Ascending aorta (tissue), 2 donors: ENCODE measurements at places on chromosomes 3 and 15. TPM values are rescaled to one million over a fixed set of nuclear protein-coding genes. Genes with fewer than 3 reads are reported as not detected.

- H3K4me3 ChIP-seq, result no peak overlapping the region
- DNase-seq, result no peak
- H3K27ac ChIP-seq, result no peak overlapping the region
- H3K27me3 ChIP-seq, result no peaks in the 10 kb centered on the region
Measured at GRCh38 chr15:60582370-60583036, 103.6 kb upstream of the ICE2 start.

DYNLT2B gene
- total RNA-seq, result not detected

GRCh38 chr3:111541911-111542483 lies at the start of gene CD96:
Gene CD96, plus strand, starts transcription at chr3:111542197. Its CDS starts 52 bp downstream, at chr3:111542249.
- no peak within 1 kb of the TSS for H3K27ac ChIP-seq
- H3K4me1 ChIP-seq, result no peaks in the 10 kb centered on the region
- H3K27me3 ChIP-seq, result no peaks in the 10 kb centered on the region

- H3K27me3 ChIP-seq, result no peaks in the 10 kb centered on the region
- H3K4me3 ChIP-seq, result no peak overlapping the region
- no peak overlapping the region for H3K27ac ChIP-seq
- DNase-seq, result no peak
- no peaks in the 10 kb centered on the region for H3K4me1 ChIP-seq
- no peaks in the 10 kb centered on the region for H3K36me3 ChIP-seq
Measured at GRCh38 chr3:143476965-143477640, 357.5 kb downstream of the CHST2 start.

DNA sequence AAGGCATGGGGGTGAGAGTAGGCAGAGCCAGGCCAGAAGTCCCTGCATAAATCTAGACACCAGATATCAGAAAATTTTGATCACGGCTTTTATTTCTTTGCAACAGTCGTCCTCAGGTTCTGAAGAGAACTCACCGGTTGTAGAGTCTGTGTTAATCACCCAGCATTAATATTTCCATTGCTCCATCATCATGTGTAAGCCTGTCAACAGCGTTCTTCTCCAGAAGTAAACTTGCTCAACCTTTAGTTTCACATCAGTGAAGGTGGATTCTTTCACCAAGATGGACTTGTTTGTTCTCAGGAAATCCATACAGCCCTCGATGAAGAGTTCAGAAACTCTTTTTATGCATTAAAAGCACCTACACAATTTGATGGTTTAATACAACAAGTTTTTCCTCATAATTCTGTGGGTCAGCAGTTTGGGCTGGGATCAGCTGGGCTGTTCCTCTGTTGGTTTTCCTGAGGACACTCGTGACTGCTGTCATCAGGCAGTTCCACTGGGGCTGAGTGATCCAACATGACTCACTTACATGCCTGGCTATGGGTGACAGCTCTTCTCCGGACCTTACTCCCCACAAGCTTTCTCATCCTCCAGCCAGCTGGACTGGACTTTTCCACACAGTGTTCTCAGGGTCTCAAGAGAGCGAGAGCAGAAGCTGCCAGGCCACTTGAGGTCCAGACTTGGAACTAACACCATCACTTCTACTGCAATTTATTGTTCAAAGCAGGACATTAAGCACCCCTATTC lies 303.4 kb downstream of the ZNF621 start:
- no peaks in the 10 kb centered on the region for H3K36me3 ChIP-seq
- H3K27me3 ChIP-seq, result no peaks in the 10 kb centered on the region

AMIGO3 gene
- total RNA-seq, result 0.43 TPM

DNA sequence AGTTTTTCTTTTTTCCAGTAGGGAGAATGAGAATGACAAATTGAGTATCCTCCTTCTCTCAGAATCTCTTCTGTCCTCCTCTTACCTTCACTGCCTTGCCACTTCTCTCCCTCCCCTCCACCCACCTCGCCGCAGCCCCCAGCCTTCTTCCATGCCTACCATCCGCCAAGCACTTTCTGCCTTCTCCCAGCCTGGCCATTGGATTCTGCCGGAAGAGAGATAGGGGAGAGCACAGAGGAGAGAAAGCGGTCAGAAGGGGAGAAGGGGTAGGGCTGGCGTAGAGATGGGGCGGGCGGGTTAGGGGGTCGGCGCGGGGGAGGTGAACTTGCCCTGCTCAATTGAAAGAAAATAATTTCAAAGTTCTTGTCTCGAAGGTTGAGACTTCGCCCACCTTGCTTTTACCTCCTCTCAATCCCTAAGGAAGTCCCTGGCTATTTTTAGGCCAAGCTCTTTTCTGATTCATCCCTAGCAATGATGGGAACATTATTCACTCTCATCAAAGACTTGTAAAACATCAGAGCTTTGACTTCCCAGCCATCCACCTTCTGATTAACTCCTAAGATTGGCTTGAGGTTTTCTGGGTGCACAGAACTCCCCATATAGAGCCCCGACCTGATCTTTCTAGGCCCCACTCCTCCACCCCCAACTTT lies 811 bp downstream of the C3orf52 start:
- no peaks in the 10 kb centered on the region for H3K27me3 ChIP-seq
- peaks cover 15% of the 10 kb centered on the region for H3K4me1 ChIP-seq
- H3K27ac ChIP-seq, result peak overlapping the region; percentile 74
- H3K36me3 ChIP-seq, result no peaks in the 10 kb centered on the region
- no peak for DNase-seq

ROBO1 gene
- 13.4 TPM for total RNA-seq

- DNase-seq, result no peak
- no peak overlapping the region for H3K27ac ChIP-seq
- H3K36me3 ChIP-seq, result no peaks in the 10 kb centered on the region
Measured at GRCh38 chr3:5194341-5194740, 6.8 kb downstream of the EDEM1 start.

- H3K36me3 ChIP-seq, result no peaks in the 10 kb centered on the region
- no peaks in the 10 kb centered on the region for H3K4me1 ChIP-seq
- no peak overlapping the region for H3K27ac ChIP-seq
Measured at GRCh38 chr3:9161298-9161697, 88.1 kb downstream of the SRGAP3 start.

- H3K27me3 ChIP-seq, result no peaks in the 10 kb centered on the region
- no peaks in the 10 kb centered on the region for H3K4me1 ChIP-seq
- H3K27ac ChIP-seq, result no peak overlapping the region
- H3K36me3 ChIP-seq, result no peaks in the 10 kb centered on the region
- H3K4me3 ChIP-seq, result no peak overlapping the region
- DNase-seq, result no peak
Measured at GRCh38 chr3:88195951-88196434, 46.2 kb downstream of the C3orf38 start.

GABRR3 gene
- not detected for total RNA-seq

GRCh38 chr15:32718227-32718820 lies 520 bp downstream of the GREM1 start:
- H3K36me3 ChIP-seq, result no peaks in the 10 kb centered on the region
- no peaks in the 10 kb centered on the region for H3K4me1 ChIP-seq
- DNase-seq, result no peak
- no peak overlapping the region for H3K27ac ChIP-seq
- peak overlapping the region; percentile 50 for H3K4me3 ChIP-seq
- peaks cover 16% of the 10 kb centered on the region for H3K27me3 ChIP-seq

DNA sequence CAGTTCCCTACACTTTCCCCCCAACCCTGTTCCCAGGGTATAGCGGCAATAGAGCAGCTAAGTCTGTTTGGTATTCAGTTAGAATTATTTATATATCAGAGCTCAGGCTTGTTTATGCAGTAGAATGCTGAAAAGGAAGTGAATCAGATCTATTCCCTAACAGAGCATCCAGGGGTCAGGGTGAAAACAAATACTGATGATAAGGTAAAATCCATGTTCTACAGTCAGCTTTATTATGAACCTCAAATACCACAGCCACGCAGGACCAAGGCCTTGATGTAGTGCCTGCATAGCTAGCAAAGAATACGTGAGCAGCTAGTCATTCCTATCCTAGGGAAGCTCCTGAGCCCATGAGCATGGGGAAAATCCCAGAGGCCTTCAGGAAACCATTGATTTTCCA lies 229.7 kb upstream of the ICE2 start:
- H3K36me3 ChIP-seq, result no peaks in the 10 kb centered on the region
- no peaks in the 10 kb centered on the region for H3K27me3 ChIP-seq
- H3K4me1 ChIP-seq, result no peaks in the 10 kb centered on the region
- no peak overlapping the region for H3K4me3 ChIP-seq

IL5RA gene
- not detected for total RNA-seq

GRCh38 chr3:133883641-133884040 lies 12.0 kb downstream of the RAB6B start:
- H3K27me3 ChIP-seq, result no peaks in the 10 kb centered on the region
- no peak overlapping the region for H3K27ac ChIP-seq
- no peak for DNase-seq
- H3K4me3 ChIP-seq, result no peak overlapping the region
- H3K4me1 ChIP-seq, result no peaks in the 10 kb centered on the region
- H3K36me3 ChIP-seq, result no peaks in the 10 kb centered on the region

DNA sequence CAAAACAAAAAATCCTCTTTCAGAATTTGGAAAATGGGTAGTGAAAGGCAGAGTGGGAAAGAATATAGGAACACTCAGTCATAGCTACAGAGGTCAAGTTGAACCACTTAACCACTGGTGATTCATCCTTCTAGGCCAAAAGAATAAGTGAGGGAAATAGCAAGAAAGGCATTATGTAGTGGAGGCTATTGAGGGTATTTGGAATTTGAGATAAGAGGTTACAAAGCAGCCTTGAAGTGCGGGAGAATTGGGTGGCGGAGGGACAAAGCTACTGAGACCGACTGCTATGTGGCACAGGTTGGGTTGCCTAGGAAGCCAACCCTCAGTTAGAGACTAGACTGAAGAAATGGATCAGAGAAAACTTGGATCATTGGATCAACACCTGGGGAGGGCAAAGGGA lies 109.5 kb downstream of the SYNPR start:
- no peak overlapping the region for H3K27ac ChIP-seq
- H3K4me1 ChIP-seq, result no peaks in the 10 kb centered on the region
- H3K4me3 ChIP-seq, result no peak overlapping the region
- H3K36me3 ChIP-seq, result no peaks in the 10 kb centered on the region

DNA sequence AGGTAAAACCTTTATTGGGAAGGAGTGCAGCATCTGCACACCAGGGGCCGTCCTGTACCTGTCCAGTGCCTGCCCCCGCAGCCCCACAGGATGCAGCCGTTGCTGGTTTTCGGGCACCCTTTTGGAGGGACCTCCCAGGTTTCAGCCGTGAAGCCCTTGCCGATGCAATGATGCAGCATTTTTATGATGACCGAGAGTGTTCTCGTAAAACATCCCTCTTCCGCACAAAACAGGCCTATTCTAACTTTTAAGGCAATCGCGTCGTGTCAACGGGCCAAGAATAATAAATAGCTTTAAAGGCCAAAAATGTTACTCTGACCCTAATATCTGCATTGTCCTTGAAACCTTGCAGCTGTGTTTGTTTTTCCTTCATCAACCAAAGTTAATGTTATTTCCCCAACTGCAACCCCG lies 126.1 kb downstream of the LRRK1 start:
- H3K27me3 ChIP-seq, result no peaks in the 10 kb centered on the region
- DNase-seq, result no peak
- peaks cover 37% of the 10 kb centered on the region for H3K36me3 ChIP-seq

GRCh38 chr15:51368307-51368706 lies 26.9 kb downstream of the GLDN start:
- no peak overlapping the region for H3K27ac ChIP-seq
- no peak overlapping the region for H3K4me3 ChIP-seq
- H3K36me3 ChIP-seq, result no peaks in the 10 kb centered on the region
- DNase-seq, result no peak

DNA sequence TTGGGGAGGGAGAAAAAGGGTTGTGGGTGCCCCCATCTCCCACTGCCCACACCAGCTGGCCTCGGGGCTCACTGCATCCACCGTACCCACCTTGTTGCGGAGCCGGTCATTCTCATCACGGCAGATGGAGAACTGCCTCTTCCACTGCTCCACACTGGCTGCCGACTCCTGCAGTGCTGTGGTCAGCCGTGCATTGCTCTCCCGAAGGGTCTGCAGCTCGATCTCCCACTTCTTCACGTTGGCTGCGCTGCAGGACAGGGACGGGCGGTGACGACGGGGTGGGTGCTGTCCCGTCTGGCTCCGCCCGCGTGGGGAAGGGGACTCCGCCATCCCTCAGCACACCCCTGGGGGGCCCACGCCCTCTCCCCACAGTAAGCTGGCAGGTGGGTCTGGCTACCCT lies 45.1 kb downstream of the WHAMM start:
- no peaks in the 10 kb centered on the region for H3K36me3 ChIP-seq
- no peaks in the 10 kb centered on the region for H3K27me3 ChIP-seq
- H3K4me1 ChIP-seq, result no peaks in the 10 kb centered on the region
- no peak overlapping the region for H3K4me3 ChIP-seq
- no peak for DNase-seq

BFSP2 gene
- not detected for total RNA-seq

- no peak overlapping the region for H3K4me3 ChIP-seq
- H3K36me3 ChIP-seq, result no peaks in the 10 kb centered on the region
- no peak overlapping the region for H3K27ac ChIP-seq
- no peaks in the 10 kb centered on the region for H3K27me3 ChIP-seq
- no peak for DNase-seq
Measured at GRCh38 chr3:8416965-8417364, 84.7 kb upstream of the LMCD1 start.

DNA sequence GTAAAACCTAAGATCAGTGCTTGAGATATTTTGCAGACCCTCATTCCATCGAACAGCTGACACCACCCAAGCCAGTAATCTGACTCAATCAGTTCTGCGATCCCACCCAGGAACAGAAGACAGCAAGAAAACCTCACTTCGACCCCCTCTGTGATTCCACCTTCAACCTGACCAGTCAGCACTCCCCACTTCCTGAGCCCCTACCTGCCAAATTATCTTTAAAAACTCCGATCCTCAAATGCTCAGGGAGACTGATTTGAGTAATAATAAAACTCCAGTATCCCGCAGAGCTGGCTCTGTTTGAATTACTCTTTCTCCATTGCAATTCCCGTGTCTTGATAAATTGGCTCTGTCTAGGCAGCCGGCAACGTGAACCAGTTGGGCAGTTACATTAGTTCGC lies 25.7 kb upstream of the CLDN16 start:
- no peaks in the 10 kb centered on the region for H3K4me1 ChIP-seq
- no peak for DNase-seq
- no peaks in the 10 kb centered on the region for H3K27me3 ChIP-seq
- H3K36me3 ChIP-seq, result no peaks in the 10 kb centered on the region
- no peak overlapping the region for H3K4me3 ChIP-seq

IQCH gene
- total RNA-seq, result not detected

DNA sequence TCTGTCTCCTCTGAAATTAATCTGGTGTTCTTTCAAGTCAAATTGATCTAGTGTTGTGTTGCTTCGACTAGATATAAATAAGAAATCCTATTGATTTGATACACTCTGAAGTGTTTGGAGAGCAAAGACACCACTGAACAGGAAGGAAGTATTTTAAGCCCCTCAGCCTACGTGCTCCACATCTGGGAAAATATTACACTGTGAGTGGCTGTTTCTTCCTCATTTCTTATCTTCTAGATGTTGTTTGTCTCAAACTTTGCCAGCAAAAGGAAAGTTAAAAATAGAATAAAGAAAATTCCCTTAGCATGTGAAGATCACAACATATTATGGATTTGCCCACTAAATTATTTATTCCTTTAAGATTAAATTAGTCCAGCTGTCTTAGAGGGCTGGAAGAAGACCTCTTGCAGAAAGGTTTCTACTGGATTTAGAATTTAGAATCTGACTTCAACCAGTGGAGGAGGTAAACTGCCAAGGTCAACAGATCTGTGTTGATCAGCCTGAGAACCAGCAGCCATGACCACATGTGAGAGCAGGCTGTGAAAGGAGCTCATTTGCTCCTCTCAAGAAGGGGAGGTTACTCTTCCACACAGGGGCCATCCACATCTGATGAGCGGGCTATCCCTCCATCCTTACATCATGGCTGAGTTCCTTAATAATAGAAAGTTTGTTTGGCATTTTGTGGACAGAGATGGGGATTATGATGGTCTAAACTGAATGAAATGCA lies 46.3 kb upstream of the ACKR4 start:
- no peak for DNase-seq
- peak overlapping the region; percentile 4 for H3K4me3 ChIP-seq
